Astrocyte (in vitro differentiated cells and primary cell): ENCODE measurements at places on chromosomes 13 and 19. TPM values are rescaled to one million over a fixed set of nuclear protein-coding genes. Genes with fewer than 3 reads are reported as not detected.

Gene OR7A5
- total RNA-seq, result not detected in 2 replicates

Gene AP2S1
- 262 and 278 TPM in 2 replicates for total RNA-seq

Gene KLK3
- not detected in 2 replicates for total RNA-seq

Gene VSTM2B
- total RNA-seq, result not detected in 2 replicates

- H3K36me3 ChIP-seq, result peaks cover 6% of the 10 kb centered on the region
- H3K27me3 ChIP-seq, result no peaks in the 10 kb centered on the region
- no peak for DNase-seq
- H3K4me1 ChIP-seq, result peaks cover 37% of the 10 kb centered on the region
These were observed 433 bp downstream of the SIX5 start for GRCh38 chr19:45768655-45768983.

GRCh38 chr13:94674609-94675348, 37.6 kb downstream of the SOX21 start:
- no peaks in the 10 kb centered on the region for H3K36me3 ChIP-seq
- no peak overlapping the region for H3K27ac ChIP-seq
- peak; percentile 6 for DNase-seq
- H3K27me3 ChIP-seq, result peaks cover 7% of the 10 kb centered on the region
- H3K4me1 ChIP-seq, result no peaks in the 10 kb centered on the region

DNA sequence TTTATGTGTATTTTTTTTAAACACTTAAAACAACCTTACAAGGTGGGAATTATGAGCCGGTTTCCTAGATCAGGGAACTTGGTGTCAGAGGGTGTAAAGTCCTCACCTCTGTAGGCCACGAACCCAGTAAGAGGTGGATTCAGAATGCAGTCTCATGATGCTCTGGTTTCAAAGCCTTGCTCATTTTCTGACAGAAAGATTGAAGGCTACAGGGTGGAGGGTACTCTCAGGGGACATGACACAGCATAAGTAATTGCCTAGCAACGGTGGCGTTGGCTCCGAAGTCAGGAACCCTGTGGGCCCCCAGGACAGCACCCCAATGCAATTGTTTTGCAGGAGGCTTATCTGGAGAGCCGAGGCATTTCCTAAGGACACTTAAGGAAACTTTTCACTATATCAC, 794.7 kb downstream of the EFNB2 start:
- H3K36me3 ChIP-seq, result no peaks in the 10 kb centered on the region
- no peak overlapping the region for H3K4me3 ChIP-seq
- no peaks in the 10 kb centered on the region for H3K4me1 ChIP-seq
- H3K27ac ChIP-seq, result no peak overlapping the region
- H3K27me3 ChIP-seq, result no peaks in the 10 kb centered on the region
- no peak for DNase-seq

- no peaks in the 10 kb centered on the region for H3K36me3 ChIP-seq
- DNase-seq, result peak; percentile 57
- H3K27me3 ChIP-seq, result no peaks in the 10 kb centered on the region
- H3K4me3 ChIP-seq, result no peak overlapping the region
These were observed 425.1 kb downstream of the EFNB2 start for GRCh38 chr13:106110241-106110855.

- peak overlapping the region; percentile 95 for H3K27ac ChIP-seq
- H3K4me1 ChIP-seq, result peaks cover 32% of the 10 kb centered on the region
- DNase-seq, result peak; percentile 23
- peak overlapping the region; percentile 100 for H3K4me3 ChIP-seq
- H3K36me3 ChIP-seq, result no peaks in the 10 kb centered on the region
These were observed 3.5 kb downstream of the IER2 start for GRCh38 chr19:13153569-13154240.
